ENCODE measurements at places on chromosomes 5 and 9.

GRCh38 chr5:2201011-2201410 lies 318.3 kb upstream of the IRX4 start:
- no peak for DNase-seq

DNA sequence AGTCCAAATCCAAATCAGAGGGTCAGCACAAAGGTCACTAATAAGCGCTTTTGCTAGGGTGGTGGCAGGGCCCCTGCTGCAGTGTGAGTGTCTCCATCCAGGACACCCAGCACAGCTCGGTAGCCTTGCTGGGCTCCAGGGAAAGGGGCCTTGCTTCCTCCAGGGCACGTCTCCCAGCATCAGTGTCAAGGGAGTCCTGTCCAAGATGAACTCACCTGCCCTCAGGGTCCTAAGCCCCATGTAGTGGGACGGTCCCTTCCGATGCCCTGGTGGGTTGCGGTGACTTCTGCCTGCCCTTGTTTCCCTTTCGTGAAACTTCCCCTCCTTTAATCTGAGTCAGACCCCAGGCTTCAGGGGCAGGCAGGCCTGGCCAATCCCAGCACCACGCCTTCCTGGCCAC lies 101.7 kb downstream of the ZNF354C start:
- no peak for DNase-seq

DNA sequence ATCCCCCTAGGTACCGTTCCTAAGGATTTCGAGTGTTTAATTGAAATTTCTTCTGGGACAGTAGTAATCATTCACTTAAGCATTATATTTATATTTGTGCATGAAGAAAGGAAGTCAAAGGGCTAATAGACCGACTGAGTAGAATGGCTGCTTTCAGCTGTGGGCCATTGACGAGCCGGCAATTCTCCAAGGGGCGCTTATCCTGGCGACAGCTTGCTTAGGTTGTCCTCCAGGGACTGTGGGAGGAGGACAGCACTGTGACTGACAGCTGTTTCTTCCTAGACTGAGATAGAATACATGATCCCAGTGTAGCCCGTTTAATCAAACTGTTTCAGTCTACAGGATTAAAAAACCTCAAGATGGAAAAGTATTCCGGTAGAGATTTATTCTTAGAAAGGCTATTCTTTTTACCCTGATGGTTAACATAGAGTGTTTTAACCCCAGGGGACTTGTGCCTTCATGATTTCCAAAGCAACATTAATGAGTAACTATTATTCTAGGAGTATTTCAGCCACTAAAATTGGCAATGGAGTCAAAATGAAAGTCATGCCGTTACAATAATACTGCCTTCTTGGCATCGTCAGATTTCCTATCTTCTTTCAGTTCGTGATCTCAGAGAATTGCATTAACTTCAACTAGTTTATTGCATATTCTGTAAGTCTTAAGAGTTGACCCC lies 943.1 kb upstream of the WWC1 start:
- DNase-seq = no peak

DNA sequence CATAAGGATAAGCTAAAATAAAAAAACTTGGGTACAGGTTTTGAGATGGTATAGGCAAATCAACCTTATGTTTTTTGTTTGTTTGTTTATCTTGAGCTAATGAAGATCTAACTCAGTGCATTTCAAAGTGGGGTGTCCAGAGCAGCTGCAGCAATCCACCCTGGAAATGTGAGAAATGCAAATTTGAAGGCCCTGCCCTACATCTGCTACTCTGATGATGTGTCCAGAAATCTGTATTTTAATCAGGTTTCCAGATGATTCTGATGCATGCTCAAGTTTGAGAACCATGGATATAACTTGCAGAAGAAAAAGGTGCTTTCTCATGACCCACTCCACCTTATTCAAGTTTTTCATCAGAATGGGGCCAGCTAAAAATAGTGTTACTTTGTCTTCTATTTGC lies 467.0 kb downstream of the NTRK2 start:
- no peak for DNase-seq

DNA sequence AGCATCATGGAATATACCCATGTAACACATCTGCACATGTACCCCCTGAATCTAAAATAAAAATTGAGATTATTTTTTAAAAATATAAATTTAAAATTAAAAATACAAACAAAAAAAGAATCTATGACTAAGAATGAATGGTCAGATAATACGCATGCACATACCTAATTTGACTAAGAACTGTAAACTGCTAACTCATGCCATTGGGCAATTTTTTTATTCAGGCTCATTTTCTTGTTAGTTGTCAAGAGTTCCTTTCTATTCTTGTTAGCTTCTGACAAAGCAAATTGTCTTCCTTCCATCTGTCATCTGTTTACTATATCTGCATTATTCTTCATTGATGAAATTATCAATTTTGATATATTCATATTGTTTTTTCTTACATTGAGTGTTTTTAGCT lies 69.5 kb upstream of the HAND1 start:
- no peak for DNase-seq

- DNase-seq = no peak
Observed at GRCh38 chr9:83430681-83431080, 107.5 kb downstream of the FRMD3 start.

DNA sequence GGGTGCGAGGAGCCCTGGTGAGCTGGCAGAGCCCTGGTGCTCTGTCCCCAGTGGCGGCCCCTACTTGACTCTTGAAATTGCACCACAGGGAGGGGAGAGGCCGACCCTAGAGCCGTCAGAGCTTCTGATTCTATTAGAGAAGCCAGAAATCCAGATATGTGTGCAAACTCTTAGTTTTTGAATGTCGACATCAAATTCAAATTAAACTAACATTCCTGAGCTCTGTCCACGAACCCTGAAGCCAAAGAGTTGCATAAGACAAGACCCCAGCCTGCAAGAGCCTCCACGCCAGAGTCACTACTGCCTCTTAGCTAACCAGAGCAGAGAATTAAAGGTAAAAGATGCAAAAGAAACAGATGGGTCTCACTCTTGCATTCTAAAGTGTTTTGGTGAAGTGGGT lies 29.8 kb upstream of the MSX2 start:
- no peak for DNase-seq

DNA sequence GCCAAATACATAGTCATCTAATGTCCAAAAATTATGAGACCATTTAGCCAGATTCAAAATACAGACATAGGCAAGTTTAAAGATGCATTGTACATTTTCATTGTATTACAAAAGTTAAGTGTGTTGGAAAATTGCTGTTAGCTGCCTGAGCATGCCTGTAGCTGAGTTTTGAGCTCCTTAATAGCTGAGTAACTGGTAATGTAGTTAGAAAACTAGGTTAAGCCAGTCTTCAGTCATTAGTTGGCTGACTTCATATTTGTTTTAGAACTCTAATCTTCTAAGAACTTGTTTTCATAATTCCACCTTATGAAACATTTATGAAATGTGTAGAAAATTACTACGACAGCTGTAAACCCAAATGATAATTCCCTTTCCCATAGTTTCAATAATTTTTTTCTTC lies 293.4 kb downstream of the ARRDC3 start:
- no peak for DNase-seq

DNA sequence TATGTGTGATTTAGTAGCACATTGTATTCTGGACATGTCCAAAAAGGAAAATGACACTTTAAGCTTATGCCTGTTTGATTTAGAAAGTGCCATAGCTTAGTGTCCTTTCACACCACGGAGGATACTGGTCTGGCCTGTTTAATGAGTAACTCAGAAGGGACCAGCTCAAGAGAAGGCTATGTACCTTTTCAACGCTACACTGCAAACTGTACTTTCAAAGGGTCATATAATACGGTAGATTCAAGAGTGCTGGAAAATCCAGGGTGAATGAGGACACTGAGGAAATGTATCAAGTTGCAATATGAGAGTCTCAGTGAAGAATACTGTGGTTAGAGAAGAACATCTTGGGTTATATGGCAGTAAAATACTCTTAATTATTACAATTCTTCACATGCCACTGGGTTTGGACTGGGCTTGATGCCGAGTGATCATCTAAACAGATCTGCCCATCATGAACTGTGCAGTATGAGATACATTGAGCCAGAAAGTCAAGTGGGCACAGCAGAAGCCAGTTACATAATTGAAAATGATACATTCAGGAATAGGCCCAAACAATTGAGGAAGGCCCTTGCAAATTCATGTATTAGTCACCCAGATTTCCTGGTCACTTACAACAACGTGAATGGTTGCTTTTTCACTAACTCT lies 1211.5 kb upstream of the CDH9 start:
- DNase-seq = no peak

DNA sequence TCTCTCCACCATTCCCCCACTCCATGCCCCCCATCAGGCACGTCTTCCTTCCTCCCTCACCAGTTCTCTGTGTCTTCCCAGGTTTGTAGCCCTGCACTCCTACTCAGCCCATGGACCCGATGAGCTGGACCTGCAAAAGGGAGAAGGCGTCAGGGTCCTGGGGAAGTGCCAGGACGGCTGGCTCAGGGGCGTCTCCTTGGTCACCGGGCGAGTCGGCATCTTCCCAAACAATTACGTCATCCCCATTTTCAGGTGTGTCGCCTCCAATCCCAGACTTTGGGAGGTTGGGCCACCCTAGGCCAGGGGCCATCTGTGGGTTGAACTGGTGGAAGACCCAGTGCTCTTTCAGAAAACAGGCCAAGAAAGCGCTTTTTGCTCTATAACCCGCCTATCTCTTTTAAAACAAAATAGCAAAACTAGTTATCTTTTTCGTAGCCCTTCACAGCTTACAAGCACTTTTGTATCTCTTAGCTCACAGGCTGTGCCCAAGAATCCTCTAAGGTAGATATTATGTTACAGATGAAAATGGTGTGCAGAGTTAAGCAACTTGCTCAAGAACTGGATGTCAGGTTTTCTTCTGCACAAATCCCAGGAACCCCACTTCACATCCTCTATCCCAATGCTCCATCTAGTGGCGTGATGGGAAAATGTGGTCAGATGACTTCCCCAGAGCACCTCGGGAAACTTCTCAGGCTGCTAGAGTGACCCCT lies 56.2 kb downstream of the PLAC8L1 start:
- DNase-seq = no peak

GRCh38 chr9:127950513-127951289 lies 13.0 kb upstream of the DPM2 start:
- DNase-seq = no peak

Data from CD4-positive, alpha-beta T cell treated with Interleukin-2 at 100 ng/mL for 4 hours (primary cell).